ENCODE measurements at places on chromosomes 13 and 19.

GRCh38 chr13:84500016-84500415 lies 617.7 kb upstream of the SLITRK1 start:
- no peak for DNase-seq

DNA sequence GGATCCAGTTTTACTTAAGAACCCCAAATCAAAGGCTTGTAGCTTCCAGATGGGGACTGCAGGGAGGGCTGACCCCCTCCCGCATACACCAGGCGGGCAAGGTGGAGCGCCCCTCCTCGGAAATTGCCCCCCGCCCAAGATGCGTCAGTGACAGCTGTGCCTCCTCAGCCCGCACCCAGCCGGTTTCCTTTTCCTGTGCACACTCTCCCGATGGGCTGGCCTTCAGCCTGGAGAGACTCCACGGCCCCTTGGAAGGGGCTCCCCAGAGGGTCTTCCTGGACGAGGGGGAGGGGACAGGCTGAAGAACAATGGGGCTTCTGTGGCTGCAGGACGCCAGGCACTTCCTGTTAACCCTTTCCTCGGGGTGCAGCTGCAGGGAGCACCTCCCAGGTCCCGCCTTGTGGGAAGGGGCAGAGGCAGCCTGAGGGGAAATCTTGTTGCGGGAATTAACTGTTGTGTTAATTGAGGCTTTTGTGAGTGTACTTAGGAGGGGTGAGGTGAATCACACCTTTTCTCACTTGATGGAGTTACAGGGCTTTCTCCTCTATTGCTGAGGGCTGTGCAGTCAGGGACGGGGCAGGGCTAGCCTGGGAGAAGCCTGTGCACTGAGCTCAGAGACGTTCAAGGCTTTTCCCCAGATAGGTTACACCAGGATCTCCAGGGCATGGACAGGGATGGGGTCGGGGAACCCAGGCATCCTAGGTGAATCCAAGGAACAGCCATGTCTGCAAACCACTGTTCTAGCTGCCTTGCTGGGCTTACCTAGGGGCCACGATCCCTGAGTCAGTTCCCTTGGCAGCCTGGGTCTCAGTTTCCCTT lies 14.3 kb downstream of the IER2 start:
- DNase-seq = peak; percentile 45

GRCh38 chr19:12985049-12985776 lies 10.1 kb upstream of the NFIX start:
- DNase-seq = no peak

DNA sequence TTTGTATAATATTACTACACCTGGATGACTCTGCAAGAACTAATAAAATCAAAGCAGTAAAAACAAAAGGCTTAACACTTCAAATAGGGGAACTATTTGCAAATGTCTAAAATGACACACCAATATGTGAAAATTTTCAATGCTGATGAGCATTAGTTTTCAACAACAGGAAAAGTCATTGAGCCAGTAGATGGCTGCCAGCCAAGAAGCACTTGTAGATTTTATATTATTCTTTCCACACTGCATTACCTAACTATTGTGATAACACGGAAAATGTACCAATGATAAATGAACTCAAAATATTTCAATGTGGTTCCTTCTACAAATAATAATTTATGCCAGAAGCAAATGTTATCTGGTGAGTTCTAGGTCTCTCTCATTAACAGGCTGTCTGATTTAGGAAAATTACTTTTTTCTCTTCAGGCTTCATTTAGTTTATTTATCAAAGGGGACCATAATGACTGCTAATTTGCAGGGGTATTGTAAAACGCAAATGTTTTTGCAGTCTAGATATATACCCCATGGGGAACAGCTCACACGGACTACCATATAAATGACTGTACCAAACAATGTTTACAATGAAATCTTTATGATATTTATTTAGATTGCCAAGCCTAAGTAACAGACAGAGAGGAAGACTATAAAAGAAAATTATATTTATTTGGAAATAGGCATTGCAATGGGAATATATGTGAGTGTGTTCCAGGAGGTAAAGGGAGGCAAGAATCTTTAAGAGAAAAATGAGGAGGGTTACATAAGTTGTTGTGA lies 407.8 kb downstream of the LIG4 start:
- no peak for DNase-seq

- no peak for DNase-seq
Observed at GRCh38 chr13:110359840-110360301, 52.8 kb downstream of the COL4A2 start.

GRCh38 chr19:47427241-47428176 lies 8.2 kb upstream of the MEIS3 start:
- DNase-seq = peak; percentile 56

DNA sequence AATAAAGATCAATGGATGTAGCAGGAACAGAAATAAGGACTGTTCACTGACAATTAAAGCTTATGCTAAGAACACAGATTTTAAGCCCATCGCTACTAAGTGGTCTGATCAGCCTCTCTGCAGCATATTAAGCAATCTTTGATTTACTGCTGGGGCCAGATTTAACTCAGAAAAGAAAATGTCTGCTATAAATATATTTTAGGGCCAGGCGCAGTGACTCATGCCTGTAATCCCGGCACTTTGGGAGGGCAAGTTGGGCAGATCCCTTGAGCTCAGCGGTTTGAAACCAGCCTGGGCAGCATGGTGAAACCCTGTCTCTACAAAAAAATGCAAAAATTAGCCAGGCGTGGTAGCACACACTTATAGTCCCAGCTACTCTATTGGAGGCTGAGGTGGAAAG lies 43.0 kb downstream of the METTL21C start:
- DNase-seq = no peak

DNA sequence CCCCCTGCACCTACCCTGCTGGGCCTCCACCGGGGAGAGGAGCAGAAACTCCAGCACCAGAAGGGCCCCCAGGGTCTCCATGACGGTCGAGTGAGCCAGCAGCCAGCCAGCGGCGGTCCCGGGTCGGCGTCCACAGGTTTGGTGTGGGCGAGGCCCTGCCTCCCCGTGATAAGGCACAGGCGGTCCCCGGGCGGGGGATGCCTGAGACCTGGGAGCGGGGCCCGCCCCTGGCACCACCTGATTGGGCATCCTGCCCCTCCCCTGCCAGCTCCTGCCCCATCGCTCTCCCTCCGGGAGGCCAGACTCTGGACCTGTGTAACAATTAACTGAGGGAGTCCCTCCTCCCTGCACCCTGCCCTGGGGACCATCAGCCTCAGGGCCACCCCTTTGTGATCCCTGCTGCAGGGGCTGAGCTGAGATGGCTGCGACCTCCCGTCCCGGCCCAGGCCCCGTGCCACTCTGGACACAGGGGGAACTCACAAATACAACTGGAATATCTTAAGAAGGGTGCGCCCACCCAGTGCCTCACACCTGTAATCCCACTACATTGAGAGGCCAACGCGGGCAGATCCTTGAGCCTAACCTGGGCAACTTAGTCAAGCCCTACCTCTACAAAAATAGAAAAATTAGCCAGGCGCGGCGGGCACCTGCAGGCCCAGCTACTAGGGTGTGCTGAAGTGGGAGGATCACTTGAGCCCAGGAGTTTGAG lies at the start of gene SMIM24:
SMIM24 (minus strand) TSS at position 143 of the 709 bp plus-strand sequence; CDS start at position 81, 62 bp downstream.
- no peak for DNase-seq

- no peak for DNase-seq
Observed at GRCh38 chr13:30191491-30192100, 115.8 kb downstream of the KATNAL1 start.

- no peak for DNase-seq
Observed at GRCh38 chr19:40053491-40053890, 2.5 kb downstream of the ZNF780B start.

- DNase-seq = no peak
Observed at GRCh38 chr19:3818918-3819317, 32.7 kb upstream of the MATK start.

DNA sequence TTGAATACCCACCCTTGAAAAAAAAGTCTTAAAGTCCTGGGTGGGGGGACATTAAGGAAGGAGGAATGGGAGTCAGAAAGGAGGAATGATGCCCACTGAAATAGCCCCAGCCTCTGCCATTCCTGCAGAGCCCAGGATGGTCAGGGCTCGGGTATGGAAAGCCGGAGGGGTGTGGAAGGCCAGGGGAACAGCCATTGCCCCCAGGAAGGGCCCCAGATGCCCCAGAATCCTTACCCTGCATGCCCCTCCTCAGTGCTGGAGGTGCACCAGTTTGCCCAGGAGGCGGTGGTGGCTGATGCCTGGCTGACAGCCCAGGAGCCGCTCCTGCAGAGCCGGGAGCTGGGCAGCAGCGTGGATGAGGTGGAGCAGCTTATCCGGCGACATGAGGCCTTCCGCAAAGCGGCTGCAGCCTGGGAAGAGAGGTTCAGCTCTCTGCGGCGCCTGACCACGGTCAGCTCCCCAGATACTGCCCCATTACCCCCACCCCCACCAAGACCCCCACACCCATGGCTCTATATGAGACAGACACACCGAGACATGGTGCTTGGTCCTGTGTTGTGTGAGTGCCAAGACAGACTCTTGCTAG lies 10.7 kb upstream of the SHKBP1 start:
- no peak for DNase-seq

GRCh38 chr13:42549552-42549936 lies 24.4 kb upstream of the TNFSF11 start:
- no peak for DNase-seq

GRCh38 chr13:31456056-31456455 lies 256.3 kb downstream of the B3GLCT start:
- DNase-seq = no peak

- no peak for DNase-seq
Observed at GRCh38 chr13:73195091-73195490, 136.3 kb downstream of the KLF5 start.

GRCh38 chr13:27183561-27184147 lies 12.0 kb upstream of the USP12 start:
- no peak for DNase-seq

DNA sequence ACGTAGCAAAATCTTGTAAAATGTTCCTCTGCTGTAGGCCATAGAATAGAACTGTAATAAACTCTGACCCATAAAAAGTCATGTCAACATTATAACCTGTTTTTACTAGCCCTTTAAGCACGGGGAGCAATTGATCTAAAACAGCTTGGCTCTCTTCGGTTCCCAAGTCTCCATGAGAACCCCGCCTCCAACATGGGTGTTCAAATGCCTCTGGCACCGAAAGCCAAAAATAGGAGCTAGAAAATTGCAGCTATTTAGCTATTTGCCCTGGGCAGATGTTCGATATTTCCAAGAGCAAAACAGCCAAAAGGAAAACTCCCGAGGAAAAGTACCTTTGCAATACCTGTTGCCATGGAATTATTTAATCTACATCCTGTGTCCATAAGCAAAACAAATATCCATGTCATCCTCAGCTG lies 563.1 kb downstream of the EFNB2 start:
- no peak for DNase-seq

DNA sequence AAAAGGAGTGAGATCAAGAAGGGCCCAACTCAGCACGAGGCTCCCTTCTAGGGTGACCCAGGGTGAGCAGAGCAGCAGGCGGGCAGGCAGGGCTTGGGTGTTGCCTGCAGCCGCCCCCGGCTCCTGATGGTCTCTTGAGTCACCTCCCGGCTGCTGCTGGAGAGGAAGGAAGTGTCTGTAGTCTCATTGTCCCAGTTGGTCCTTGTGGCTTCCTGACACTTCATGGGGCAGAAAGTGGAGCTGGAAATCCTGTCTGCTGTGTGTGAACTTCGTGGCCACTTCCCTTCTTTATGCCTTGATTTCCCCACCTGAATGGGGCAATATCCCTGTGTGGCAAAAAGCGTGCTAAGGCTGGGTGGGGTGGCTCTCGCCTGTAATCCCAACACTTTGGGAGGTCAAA lies 2.5 kb downstream of the MAP1S start:
- peak; percentile 23 for DNase-seq

- no peak for DNase-seq
Observed at GRCh38 chr13:66821551-66821950, 408.6 kb downstream of the PCDH9 start.

- no peak for DNase-seq
Observed at GRCh38 chr19:39193803-39194202, 3.0 kb upstream of the NCCRP1 start.

DNA sequence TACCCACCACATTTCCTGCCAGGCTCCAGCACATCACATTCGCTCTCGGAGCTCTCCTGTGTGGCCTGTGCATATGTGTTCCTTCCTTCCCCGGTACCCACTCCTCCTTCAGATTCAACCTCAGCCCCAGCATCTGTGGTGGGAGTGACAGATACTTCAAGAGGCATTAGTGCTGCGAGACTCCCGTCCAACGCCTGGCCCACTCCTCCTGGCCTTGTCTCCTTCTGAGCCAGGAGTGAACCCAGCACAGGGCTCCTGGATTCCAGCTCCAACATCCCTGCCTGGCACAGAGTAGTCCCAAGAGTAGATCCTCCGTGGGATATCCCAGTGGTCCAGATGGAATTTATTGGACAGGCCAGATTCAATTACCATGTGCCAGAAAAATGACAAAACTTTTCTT lies 55.9 kb downstream of the SACS start:
- DNase-seq = no peak

DNA sequence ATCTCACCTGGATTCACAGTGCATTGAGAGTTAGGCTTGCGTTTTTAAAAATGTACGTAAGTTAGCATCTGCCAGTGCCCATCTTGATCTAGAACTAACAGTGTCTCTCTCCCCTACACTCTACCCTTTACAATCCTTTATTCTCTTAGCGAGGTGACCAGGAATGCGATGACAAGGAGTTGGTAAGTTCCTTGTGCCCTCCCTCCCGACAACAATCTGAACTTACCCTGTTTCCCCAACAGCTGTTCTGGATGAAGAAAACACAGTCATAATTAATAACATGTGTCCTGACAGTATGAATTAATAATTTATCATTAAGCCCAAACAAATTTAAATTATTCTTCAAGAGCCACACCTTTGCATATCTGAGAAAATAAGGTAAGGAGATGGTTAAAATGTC lies 6.3 kb downstream of the TSHZ3 start:
- DNase-seq = no peak

GRCh38 chr13:90055121-90055520 lies 1292.4 kb upstream of the MIR17HG start:
- no peak for DNase-seq

DNA sequence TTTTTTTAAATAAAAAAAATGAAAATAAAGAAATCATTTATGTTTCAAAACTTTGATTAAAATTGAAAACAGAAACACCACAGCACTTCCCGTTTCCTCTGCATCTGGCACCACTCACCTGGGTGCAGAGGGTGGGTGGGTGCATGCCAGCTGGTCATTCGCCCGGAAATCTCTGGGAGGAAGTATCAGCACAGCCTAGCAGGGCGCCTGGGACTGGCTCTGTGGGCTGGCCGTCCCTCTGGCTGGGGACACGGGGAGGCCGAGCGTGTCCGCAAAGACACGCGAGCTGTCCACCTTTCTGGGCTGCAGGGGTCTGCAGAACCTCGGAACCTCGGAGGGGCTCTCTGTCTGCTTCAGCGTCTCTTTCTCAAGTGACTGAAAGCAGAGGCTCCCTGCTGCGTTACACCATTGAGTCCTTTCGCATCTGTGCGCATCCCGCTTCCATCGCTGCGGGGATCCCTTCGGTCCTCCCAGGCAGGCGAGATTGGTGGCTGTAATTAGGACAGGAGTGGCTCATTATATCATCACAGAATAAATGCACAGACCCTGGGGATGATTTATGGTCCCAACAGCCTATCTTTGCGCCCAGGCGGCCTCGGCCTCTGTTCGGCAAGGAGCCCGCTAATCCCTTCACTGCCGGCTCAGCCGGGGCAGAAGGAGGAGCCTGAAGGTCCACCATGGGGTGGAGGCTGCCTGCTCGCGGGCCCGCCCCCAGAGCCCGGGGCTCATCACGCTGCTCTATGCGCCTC lies 17.2 kb downstream of the CRTC1 start:
- DNase-seq = peak; percentile 54
